ENCODE measurements at places on chromosomes 12 and 14.
A peak's percentile ranks its signal among the peaks of the same experiment; 100 is the strongest.

- no peak for DNase-seq
These were observed 2.1 kb downstream of the RNF10 start for GRCh38 chr12:120536064-120536791.

DNA sequence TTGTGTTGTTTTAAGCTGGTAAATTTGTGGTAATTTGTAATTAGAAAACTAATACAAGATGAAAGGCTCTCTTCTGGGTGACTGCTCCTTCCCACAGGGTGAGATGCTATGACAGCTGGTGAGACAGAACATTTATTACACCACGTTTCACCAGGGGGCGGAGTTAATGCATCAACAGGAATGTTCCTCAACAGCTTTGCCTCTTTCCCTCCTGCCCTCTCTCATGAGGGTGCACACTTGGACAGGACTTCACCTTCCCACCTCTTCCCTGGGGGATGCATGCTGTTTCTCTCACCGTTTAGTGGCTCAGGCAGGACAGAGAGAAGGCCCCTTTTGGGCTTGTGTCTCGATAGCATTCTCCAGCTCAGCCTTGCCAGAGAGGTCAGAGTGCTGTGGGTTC is 13.4 kb upstream of the PPP1R1A start:
- peak; percentile 47 for DNase-seq

DNA sequence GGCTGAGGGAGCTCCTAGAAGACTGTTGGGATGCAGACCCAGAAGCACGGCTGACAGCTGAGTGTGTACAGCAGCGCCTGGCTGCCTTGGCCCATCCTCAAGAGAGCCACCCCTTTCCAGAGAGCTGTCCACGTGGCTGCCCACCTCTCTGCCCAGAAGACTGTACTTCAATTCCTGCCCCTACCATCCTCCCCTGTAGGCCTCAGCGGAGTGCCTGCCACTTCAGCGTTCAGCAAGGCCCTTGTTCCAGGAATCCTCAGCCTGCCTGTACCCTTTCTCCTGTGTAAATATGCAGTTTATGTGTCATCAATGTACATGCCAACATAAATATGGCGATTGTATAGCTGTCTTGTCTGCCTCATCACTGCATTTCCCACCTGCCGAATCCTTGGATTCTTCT is 7.5 kb downstream of the AMHR2 start:
- no peak for DNase-seq

DNA sequence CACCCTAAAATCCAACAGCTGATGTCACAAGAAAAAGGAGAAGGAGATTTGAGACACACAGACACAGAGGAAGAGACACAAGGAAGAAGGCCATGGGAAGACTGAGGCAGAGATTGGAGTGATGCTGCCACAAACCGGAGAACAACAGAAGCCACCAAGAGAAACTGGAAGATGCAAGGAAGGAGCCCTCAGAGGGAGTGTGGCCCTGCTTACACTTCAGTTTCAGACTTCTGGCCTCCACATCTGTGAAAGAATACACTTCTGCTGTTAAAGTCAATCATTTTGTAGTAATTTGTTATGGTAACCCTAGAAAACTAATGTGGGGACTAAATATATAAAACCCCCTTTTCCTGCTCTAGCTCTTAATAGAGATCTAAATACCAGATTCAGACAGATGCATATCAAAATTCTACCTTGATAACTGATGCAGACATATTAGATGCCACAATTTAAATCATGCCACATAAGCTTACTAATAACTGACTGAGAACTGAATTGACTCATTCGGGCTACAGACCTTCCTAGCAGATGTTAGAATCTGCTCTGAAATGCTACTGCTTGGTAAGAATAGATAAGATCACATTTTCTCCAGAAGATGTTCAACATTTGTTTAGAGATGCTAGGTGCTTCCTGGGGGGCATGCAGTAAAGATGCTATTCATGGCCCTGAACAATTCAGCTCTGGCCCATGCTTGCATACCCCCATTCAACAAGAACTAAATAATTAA is 113.1 kb upstream of the CCND2 start:
- no peak for DNase-seq

GRCh38 chr12:30985814-30986452 is 59.4 kb downstream of the TSPAN11 start:
- peak; percentile 77 for DNase-seq

DNA sequence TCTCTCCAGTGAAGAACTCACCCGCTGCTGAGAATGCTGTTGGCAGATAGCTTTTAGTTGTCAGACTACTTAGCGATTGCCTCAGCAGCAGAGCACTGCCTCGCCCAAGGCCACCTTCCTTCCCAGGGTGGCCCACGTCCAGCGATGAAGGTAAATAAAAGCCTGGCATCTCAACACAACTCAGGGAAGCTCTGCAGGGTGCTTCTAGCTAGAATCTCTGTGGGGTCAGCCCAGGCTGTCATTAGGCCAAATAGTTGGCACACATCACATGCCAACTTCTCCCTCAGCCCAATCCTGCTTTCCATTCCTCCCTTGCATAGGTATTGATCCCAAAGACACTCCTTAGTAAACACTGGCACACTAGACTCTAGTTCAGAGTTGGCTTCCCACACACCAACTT is 368.1 kb upstream of the TMTC1 start:
- DNase-seq: no peak

DNA sequence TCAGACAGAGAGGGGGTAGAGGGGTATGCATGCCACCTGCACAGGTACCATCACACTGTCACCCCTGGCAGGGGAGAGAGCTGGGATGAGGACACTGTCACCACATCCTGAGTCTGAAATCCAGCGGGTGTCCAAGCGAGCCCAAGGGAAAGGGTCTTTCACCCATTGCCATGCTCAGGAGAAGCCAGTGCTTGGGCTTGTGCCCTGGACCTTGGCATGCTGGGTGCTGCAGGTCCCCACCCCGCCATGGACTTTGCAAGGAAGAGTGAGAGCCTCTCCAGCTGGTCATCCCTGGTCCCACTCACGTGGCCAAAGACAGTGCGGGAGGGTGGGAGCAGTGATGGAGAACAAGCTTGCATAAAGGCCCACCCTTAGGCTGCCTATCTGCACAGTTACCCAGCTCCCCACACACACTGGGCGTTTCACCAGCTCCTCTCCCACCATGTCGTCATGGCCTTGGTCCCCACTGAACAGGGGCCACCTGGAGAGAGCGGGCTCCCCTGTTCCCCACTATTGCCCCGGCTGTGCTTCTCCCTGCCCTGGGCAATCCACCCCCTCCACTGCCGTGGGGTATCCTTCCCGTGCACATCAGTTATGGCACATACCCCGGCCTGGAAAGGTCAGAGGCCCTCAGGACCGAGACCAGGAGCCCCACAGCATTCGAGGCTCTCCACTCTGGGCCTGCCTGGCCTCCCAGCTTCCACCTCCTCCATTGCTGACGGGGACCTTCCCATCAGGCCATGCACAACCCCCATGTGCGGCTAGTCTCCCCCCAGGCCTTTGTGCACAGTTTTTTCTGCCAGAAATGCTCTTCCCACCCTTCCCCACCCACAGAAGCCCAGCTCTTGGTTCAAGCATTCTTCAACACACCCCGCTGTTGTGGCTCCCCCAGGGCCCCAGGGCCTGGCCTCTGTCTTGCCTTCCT is 58.6 kb upstream of the BCL11B start:
- DNase-seq: no peak

DNA sequence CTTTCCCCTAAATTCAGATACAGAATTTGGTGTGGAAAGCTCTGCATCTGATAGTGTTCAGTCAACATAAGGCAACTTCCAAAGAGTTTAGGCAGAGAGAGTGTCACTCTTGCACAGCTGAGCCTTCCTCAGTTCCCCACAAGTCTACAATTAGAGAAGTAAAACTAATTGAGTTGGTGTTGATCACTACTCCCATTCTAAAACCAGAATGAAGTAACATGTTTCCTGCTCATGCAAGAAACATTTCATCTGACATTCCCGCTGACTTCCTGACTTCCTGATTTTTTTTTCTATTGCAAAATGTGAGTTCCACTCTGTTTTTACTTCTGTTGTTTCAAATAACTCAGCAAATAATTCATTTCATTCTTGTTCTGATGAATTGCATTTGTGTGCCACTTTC is 271.0 kb downstream of the ALG10B start:
- no peak for DNase-seq

- DNase-seq: no peak
These were observed 670.9 kb downstream of the DIO2 start for GRCh38 chr14:79540394-79540793.

- peak; percentile 59 for DNase-seq
These were observed 67.4 kb upstream of the SLC38A2 start for GRCh38 chr12:46439793-46440511.

DNA sequence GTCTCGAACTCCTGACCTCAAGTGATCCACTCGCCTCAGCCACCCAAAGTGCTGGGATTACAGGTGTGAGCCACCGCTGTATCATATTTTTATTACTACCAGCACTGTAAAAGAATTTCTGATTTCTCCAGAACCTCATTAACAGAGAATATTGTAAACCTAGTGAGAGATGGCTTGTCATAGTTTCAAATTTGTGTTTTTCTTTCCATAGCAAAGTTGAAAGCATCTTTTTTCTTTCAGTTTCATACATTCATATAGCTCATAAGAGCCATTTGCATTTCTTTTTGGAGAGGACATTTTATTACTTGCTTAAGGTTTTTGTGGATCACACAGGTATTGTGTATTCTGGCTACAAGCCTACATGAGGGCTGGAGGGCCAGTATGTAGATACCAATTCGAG is 58.0 kb downstream of the MIS18BP1 start:
- no peak for DNase-seq

- peak; percentile 68 for DNase-seq
These were observed 36.6 kb upstream of the PIK3C2G start for GRCh38 chr12:18224745-18225144.

DNA sequence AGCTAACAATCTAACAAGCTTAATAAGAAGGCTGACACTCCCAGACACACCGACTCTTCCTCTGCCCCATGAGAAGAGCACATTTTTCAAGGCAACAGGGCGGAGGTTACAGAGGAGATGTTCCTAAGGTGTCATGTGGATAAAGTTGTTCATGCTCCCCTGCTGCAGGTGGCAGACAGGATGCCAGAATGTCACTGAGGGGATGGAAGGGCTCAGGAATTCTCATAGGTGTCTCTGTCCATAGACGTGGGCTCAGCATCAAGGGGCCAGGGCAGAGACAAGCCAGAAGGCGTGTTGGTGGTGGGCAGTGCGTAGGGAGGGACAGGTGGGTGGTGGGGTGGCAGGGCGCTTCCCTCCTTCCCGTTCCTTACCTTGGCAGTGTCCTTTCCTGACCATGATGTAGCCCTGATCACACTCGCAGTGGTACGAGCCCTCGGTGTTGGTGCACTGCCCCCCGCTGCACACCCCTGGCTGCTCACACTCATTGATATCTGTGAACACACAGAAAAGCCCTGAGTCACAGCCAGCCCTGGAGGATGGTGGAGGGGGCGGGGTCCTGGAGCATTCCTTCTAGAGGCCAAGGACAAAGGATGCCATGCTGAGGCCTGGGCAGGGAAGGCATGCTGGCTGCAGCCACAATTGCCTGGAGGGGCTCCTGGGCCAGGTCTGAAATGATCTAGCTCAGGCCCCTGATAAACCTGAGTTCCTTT is 23.0 kb downstream of the ISCA2 start:
- DNase-seq: peak; percentile 70

- DNase-seq: peak; percentile 55
These were observed 960 bp upstream of the LRFN5 start for GRCh38 chr14:41605550-41606281.

GRCh38 chr14:101929946-101930345 is 34.4 kb upstream of the DYNC1H1 start:
- no peak for DNase-seq

DNA sequence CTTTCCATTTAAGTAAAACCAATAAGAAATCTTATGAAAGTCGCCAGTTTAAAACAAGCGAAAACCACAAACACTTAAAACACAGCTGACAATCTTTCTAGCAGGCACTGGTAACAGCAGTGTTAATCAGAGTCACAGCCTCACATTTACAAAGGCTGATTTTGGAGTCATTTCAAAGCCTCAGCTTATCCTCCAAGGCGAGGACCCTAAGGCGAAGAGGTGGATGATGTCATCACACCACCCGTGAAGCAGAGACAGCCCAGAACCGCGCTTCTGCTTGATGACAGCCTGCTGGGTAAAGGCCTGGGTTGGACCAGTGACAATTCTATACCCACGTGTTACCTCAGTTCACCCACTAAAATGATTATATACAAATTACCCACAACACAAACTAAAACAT is 10.1 kb downstream of the GOLGA3 start:
- DNase-seq: no peak

- no peak for DNase-seq
These were observed 44.8 kb downstream of the PLXNC1 start for GRCh38 chr12:94193168-94193567.

GRCh38 chr12:20508962-20509361 is 140.6 kb downstream of the PDE3A start:
- no peak for DNase-seq

DNA sequence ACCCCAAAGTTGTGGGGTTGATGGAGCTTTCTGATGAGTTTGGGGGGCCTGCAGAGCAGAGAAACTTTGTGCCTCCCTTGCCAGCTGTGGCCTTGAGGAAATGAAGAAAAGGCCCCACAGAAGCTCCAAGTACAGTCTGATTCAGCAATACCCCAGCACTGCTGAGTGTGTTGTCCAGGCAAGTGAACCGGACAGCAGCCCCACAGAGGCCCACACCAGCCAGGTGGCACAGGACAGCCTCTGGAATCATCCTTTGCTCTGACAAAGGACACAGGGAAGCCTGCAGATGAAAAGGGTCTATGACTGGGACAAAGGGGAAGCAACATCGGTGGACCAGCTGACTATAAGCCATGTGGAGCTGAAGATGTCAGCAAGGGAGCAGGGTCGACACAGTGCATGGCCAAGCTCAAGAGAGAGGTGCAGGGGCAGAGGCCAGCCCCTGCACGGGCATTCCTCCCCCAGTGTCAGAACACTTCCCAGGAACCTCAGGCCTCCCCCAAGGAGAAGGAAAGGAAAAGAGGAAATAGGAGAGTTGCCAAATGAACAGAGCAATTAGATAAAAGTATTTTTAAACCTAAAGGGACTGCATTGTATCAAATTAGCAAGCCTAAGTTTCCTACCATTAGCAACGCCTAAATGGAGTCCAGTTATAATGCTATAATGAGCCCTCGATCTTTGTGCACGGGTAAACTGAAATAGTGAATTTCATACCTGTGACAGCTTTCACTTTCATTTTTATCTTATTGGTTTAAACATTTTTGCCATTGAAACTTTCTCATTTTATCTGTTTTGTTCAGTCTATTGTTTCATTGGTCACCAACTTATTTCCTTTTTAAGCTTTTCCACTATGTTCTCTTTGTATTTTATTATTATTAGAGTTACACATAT is 46.3 kb upstream of the PTGDR start:
- no peak for DNase-seq

- DNase-seq: peak; percentile 85
These were observed 14.5 kb upstream of the IL22 start for GRCh38 chr12:68267892-68268396.

DNA sequence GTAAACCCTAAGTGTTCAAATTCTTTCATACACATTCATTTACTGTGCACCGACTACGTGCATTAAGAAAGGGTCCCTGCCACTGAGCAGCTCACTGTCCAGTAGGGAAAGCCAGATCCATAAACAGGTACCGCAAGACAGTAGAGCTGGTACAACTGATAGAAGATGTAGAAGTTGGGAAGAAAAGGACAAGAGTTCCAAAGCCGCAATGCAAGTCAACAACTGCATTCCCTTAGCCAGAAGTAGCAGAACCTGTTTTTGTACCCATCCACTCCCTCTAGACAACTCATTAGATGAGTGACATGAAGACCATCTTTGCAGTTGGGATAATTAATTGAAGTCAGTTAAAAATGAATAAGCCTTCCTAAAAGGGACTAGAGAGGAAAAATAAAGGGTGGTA is 1.3 kb downstream of the SENP1 start:
- no peak for DNase-seq
